Gastrocnemius medialis (tissue), 4 donors: ENCODE measurements at places on chromosomes 5 and 9. TPM values are rescaled to one million over a fixed set of nuclear protein-coding genes. Genes with fewer than 3 reads are reported as not detected.

The IFT74 gene
- total RNA-seq, result 4.9 TPM

The TMEM171 gene
- total RNA-seq, result 0.27 TPM

The ZBTB5 gene
- 6.9 TPM for total RNA-seq

The RALGDS gene
- total RNA-seq, result 47.0 TPM

The TAF11L5 gene
- not detected for total RNA-seq

The NKD2 gene
- not detected for total RNA-seq

The SAPCD2 gene
- total RNA-seq, result 0.24 TPM

The CYLC2 gene
- not detected for total RNA-seq

DNA sequence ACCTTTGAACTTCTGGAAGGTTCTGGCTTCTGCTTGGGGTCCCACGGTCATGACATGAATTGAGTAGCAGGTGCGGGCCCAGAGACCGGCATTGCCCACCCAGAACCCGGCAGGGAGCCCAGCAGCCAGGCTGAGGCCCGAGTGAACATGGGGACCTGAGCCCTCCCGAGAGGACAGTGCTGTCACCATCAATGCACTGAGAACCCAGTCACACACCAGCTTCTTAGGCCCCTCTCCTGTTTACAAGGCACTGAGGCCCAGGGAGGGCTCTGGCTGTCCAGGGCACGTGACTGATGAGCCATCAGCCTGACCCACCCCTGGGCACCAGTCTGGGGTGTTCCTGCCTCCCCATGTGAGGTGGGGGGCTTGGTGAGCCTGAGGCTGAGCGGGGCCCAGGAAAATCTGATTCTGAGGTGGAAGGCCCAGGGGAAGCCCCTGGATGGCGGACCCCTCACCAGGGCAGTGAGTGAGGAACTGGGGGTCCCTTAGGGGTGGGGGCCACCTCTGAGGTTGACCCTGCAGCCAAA is 60.3 kb upstream of the RNU6ATAC start:
- no peak overlapping the region for H3K4me3 ChIP-seq
- H3K4me1 ChIP-seq, result no peaks in the 10 kb centered on the region
- no peak overlapping the region for H3K27ac ChIP-seq
- DNase-seq, result no peak
- H3K36me3 ChIP-seq, result no peaks in the 10 kb centered on the region

GRCh38 chr9:3200331-3200774 is 325.4 kb downstream of the RFX3 start:
- no peak for DNase-seq
- H3K4me3 ChIP-seq, result no peak overlapping the region
- no peaks in the 10 kb centered on the region for H3K4me1 ChIP-seq

DNA sequence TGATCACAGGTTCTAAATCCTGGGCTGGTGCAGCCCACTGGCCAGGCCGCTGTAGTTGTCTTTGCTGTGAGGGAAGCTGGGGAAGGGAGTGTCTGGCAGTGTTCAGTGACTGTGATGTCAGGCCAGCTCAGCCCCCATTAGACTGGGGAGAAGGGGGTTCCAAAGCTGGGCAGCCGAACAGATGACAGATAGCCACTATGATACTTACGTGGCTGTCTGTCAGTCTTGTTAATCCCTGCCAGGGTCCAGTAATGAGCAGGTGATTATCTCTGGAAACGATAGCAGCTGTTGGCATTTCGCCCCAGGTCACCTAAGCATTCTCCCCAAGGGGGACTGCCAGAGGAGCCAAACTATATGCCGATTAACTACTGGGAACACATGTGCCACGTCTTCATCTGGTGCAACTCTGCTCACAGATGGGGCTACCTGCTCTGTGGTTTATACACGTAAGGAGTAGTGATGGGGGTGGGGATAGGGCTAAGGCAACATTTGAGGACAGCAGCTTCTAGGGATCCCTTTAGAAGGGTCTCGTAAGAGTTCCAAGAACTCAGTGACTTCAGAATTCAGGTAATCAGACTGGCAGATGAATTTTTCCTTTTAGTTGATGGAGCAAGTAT is 396.3 kb downstream of the KDM4C start:
- DNase-seq, result no peak
- H3K27ac ChIP-seq, result no peak overlapping the region
- H3K27me3 ChIP-seq, result no peaks in the 10 kb centered on the region

GRCh38 chr5:95619514-95620029 is 315 bp upstream of the GPR150 start:
- H3K4me1 ChIP-seq, result peaks cover 16% of the 10 kb centered on the region
- H3K27ac ChIP-seq, result no peak overlapping the region
- H3K36me3 ChIP-seq, result no peaks in the 10 kb centered on the region
- H3K27me3 ChIP-seq, result no peaks in the 10 kb centered on the region
- no peak for DNase-seq

DNA sequence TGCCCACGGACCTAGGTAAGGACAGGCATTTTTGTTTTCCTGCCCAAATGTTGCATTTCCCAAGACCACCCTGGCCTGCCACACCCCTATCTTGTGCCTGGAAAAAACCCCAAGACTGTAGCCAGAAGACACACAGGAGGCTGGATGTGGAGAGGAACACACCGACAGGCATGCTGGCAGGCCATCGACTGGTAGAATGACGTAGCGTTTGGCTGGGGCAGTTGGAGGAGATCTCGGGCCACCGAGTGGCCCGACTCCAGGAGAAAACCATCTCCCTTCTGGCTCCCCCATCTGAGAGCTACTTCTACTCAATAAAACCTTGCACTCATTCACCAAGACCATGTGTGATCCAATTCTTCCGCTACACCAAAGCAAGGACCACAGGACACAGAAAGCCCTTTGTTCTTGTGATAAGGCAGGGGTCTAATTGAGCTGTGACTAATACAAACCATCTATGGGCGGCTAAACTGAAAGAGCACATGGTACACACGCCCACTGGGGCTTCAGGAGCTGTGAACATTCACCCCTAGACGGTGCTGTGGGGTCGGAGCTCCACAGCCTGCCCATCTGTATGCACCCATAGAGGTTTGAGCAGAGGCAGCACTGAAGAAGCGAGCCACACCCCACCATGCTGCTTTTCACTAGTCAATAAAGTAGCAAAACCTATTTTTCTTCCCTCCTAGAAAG is 38.9 kb upstream of the N4BP3 start:
- no peaks in the 10 kb centered on the region for H3K36me3 ChIP-seq
- DNase-seq, result no peak
- no peaks in the 10 kb centered on the region for H3K27me3 ChIP-seq
- H3K4me3 ChIP-seq, result no peak overlapping the region
- no peak overlapping the region for H3K27ac ChIP-seq

- H3K36me3 ChIP-seq, result no peaks in the 10 kb centered on the region
- H3K4me1 ChIP-seq, result no peaks in the 10 kb centered on the region
- no peaks in the 10 kb centered on the region for H3K27me3 ChIP-seq
- DNase-seq, result no peak
- no peak overlapping the region for H3K27ac ChIP-seq
- no peak overlapping the region for H3K4me3 ChIP-seq
Measured at GRCh38 chr5:96007051-96007450, 45.4 kb upstream of the ELL2 start.

- peaks cover 24% of the 10 kb centered on the region for H3K4me1 ChIP-seq
- peak overlapping the region; percentile 83 for H3K4me3 ChIP-seq
- no peaks in the 10 kb centered on the region for H3K36me3 ChIP-seq
- no peaks in the 10 kb centered on the region for H3K27me3 ChIP-seq
- peak overlapping the region; percentile 92 for H3K27ac ChIP-seq
Measured at GRCh38 chr5:176360894-176361436, 599 bp downstream of the KIAA1191 start.

- H3K4me3 ChIP-seq, result no peak overlapping the region
- H3K4me1 ChIP-seq, result no peaks in the 10 kb centered on the region
- H3K27me3 ChIP-seq, result no peaks in the 10 kb centered on the region
- no peak for DNase-seq
Measured at GRCh38 chr9:114878879-114879564, 51.4 kb downstream of the TNFSF8 start.
